ENCODE measurements at places on chromosomes 6 and 20. TPM values are rescaled to one million over a fixed set of nuclear protein-coding genes. Genes with fewer than 3 reads are reported as not detected.

Gene COL9A1
- total RNA-seq: not detected

Gene FKBP1C
- 3.0 TPM for total RNA-seq

- H3K4me1 ChIP-seq: no peaks in the 10 kb centered on the region
- no peak overlapping the region for H3K4me3 ChIP-seq
Measured at GRCh38 chr6:50264995-50265571, 215.4 kb upstream of the DEFB112 start.

DNA sequence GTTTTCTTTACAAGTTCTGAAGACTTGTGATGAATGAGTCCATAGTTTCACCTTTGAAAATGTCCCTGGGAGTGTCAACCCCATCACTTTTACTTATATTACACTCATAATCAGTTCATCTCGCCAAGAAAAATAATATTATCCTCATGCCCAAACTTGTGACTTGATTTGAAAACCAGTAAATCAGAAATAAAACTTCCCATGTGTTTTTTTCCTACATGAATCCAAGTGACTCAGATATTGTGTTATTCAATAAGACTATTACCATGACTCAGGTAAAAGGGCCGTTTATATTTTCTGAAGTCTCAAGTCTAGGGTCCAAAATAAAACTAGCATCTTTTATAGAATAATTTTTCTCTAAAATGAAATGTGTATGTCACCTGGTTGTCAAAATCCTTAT is 15.8 kb upstream of the CYP24A1 start:
- no peaks in the 10 kb centered on the region for H3K4me1 ChIP-seq
- DNase-seq: no peak
- no peak overlapping the region for H3K27ac ChIP-seq
- H3K36me3 ChIP-seq: no peaks in the 10 kb centered on the region
- no peak overlapping the region for H3K4me3 ChIP-seq

Gene CST2
- not detected for total RNA-seq

Gene LAMA5
- total RNA-seq: 3.1 TPM

DNA sequence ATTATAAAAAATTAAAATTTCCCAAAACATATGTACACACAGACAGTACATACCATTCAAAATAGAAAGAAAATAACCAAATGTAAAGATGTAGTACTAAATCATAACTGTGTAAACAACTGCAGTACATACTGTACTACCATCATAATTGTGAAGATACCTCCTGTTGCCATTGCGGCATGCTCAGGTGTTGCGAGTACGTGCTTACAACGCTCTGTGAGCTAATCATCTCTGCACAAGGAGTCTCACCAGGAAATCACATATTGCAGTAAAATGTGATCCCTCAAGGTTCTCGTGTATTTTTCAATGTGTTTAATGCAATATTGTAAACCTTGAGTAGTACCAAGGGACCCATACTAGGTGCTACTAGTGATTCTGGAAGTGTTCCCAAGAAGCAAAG is 22.9 kb downstream of the ASIP start:
- DNase-seq: no peak
- peaks cover 2% of the 10 kb centered on the region for H3K4me1 ChIP-seq
- no peak overlapping the region for H3K27ac ChIP-seq

Gene CD83
- 150 TPM for total RNA-seq

Gene PCK1
- total RNA-seq: not detected

- peaks cover 43% of the 10 kb centered on the region for H3K4me1 ChIP-seq
- no peak overlapping the region for H3K4me3 ChIP-seq
- no peaks in the 10 kb centered on the region for H3K27me3 ChIP-seq
- peaks cover 14% of the 10 kb centered on the region for H3K36me3 ChIP-seq
Measured at GRCh38 chr6:134523903-134524650, 206.2 kb upstream of the SGK1 start.

GRCh38 chr20:51132279-51132678 is 109.4 kb upstream of the KCNG1 start:
- peaks cover 12% of the 10 kb centered on the region for H3K27me3 ChIP-seq
- DNase-seq: no peak

DNA sequence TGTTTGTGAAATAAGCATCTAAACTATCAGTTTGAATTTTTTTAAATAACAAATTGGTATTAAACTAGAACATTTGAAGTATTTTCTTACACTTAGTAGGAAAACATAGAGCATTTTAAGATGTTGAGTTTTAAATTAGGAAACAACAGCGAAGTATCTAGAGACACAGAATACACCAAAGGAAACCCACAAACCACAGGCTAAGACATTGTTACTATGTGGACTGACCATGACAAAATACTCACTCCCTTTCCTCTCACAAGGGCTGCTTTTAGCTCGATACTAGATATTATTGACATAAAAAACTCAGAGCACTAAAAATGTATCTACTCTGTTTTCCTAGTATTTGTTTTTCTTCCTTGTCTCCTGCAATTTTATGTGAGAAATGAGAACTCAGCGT is 266.0 kb upstream of the CITED2 start:
- no peak overlapping the region for H3K27ac ChIP-seq
- no peaks in the 10 kb centered on the region for H3K36me3 ChIP-seq
- no peak overlapping the region for H3K4me3 ChIP-seq
- peaks cover 12% of the 10 kb centered on the region for H3K4me1 ChIP-seq
- peaks cover 8% of the 10 kb centered on the region for H3K27me3 ChIP-seq

Gene CST1
- total RNA-seq: not detected

GRCh38 chr6:155200012-155200411 is 63.8 kb upstream of the CLDN20 start:
- DNase-seq: no peak
- H3K4me3 ChIP-seq: no peak overlapping the region
- no peaks in the 10 kb centered on the region for H3K27me3 ChIP-seq
- H3K36me3 ChIP-seq: peaks cover 38% of the 10 kb centered on the region

Gene TP53TG5
- not detected for total RNA-seq

GRCh38 chr20:31836853-31837608 is 8.4 kb downstream of the FOXS1 start:
- H3K4me3 ChIP-seq: no peak overlapping the region
- DNase-seq: no peak
- H3K4me1 ChIP-seq: peaks cover 7% of the 10 kb centered on the region
- no peak overlapping the region for H3K27ac ChIP-seq

DNA sequence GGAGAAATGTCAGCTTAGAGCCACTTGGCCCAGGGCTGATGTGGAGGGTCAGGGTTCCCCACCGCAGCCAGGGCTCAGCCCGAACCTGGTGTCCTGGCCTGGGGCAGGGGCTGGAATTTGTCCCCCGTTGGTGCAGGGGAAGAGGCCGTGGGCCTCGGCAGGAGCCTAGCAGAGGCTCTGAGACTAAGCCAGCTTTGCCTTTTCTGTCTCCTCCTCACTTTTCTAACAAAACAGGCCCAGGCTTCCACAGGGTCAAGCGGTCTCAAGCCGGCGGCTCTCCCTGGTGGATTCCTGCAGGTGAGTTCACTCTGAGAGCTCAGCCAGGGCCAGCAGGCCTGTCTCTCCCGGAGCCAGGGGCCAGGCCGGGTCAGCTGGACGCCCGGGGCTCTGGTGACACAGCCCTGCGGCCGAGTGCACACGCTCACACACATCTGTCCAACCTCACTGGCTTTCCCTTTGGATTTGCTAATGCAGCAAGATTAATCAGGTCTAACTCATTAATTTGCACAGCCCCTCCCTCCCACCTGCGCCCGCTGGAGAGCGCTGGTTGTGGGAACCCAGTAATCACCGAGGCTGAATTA is 2.9 kb upstream of the CHRNA4 start:
- peaks cover 7% of the 10 kb centered on the region for H3K27me3 ChIP-seq
- no peaks in the 10 kb centered on the region for H3K4me1 ChIP-seq
- H3K4me3 ChIP-seq: no peak overlapping the region
- no peak overlapping the region for H3K27ac ChIP-seq
- no peaks in the 10 kb centered on the region for H3K36me3 ChIP-seq

Gene TBXT
- not detected for total RNA-seq

GRCh38 chr20:38875175-38875993 is 50.8 kb upstream of the FAM83D start:
- peak overlapping the region; percentile 95 for H3K27ac ChIP-seq
- peaks cover 71% of the 10 kb centered on the region for H3K4me1 ChIP-seq
- no peaks in the 10 kb centered on the region for H3K27me3 ChIP-seq
- H3K36me3 ChIP-seq: peaks cover 37% of the 10 kb centered on the region

Measured in activated T-helper 2 cell treated with anti-CD3 and anti-CD28 coated beads, Interferon-gamma antibody, Interleukin-2, Interleukin-4, amounts not matched to agents 10 μg/mL and 5 μg/mL and 100 μg/mL, durations not matched to agents 14 hours and 24 hours and 36 hours (primary cell).